ENCODE measurements at places on chromosomes 2 and 18.

DNA sequence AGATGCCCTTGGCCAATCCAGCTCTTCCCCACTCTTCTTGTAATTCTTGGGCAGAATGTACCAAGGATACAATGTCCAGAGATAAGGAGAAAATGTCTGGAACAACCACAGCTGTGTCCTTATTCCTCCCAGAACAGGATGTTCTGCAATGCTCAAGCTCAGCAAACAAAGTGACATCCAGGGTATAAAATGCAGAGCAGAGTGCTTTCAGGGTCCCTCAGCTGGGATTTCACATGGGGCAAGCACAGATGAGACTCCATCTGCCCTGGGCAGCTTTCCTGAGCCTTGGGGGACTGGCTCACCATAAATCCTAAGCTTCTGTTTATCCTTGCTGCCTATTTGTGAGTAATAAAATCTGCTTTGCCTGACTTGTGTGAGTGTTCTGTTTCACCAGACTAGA, 127.4 kb downstream of the VAPA start:
- peak; percentile 16 for DNase-seq

GRCh38 chr2:37851828-37852584, 73.1 kb upstream of the RMDN2 start:
- DNase-seq, result no peak

- no peak for DNase-seq
These were observed 132.8 kb upstream of the DOK6 start for GRCh38 chr18:69267895-69268294.

DNA sequence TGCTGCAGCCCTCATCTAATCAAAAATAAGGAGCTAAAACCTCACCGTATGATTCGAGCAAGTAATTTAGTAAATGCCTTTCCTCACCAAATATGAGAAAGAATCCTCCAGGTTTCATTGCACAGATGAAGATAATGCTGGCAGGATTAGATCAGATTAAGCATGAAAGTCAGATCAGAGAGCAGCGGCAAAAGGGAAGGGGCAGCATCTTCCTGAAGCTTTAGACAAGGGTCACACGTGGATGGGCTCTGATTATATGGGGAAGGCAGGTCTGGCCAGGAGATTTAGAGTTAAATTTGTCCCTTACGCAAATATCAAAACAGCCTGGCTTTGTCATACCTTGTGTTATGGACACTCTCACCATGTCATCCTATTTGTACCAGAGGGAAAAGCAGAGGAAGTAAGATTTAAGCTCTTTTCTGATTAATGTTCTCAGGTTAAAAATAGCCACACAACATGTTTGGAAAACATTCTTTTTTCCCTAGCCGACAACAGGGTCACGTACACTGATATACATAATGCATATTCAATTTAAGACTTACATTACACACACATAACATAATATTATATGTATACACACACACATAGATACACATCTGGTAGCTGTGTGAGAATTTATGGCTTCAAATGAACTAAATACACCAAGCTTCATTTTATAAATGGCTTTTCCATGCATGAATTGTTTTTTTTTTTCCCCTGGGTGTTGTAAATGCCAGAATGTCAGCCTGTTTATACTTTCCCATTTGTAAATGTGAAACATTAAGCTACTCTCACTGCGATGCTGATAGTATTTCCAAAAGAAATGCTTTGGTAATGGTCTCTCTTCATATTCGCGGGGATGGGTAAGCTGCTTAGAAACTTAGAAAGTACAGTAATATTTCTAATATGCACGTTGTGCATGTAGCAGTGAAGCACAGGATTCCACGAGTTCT, 196.3 kb upstream of the SIX3 start:
- no peak for DNase-seq

Data from prostate gland (tissue), 2 donors.